ENCODE measurements at places on chromosomes 4 and X.

- no peak for DNase-seq
These were observed 1403.1 kb upstream of the TENM3 start for GRCh38 chr4:180840142-180840541.

DNA sequence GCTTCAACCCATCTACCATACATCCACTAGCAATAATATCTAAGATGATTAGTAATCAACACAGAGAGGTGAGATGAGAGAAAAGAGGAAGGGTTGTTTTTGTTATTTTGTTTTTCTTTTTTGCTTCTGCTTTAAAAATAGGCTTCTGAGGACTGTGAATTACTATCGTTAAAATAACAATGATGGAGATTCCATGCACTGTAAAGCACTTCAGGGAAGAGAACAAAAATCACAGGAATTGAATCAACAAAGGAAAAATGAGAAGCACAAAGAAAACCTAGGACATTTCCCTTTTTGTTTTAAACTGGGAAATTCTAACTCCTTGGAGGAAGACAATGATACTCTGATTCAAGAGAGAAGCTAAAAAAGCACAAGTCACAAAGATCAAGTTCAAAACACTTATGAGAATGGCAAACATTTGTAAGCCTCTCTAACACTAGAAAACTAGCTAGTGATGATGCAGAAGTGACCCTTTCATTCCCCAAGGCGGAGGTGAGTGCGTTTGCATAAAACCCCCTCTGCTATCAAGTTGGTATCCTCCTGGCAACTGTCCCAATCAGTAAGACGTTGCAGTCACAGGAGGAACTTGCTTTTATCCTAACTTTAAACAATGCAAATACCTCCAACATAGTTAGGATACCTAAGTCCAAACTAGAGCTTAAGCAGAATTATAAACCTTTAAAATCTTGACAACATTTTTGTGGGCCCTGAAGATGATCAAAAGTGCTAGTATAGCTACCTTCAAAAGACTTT lies 308.5 kb downstream of the CAMK2D start:
- no peak for DNase-seq

DNA sequence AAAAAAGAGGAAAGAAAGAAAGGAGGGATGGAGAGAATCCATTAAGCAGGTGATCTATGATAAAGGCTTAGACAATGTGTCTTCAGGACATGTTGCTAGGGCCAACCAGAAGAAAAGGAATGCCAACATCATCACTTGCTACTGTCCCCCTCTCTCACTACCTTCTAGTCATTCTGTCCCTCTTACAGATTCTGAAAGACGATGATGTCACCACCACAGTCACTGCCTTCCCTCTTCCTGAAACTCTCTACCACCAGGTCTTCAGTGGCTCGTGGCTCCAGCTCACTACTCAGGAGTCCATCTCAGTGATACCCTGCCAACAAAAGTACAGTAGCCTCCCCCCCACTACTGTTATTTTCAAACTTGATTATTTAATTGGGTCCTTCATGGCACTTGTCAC lies 64.0 kb downstream of the KCNIP4 start:
- DNase-seq, result no peak

- no peak for DNase-seq
These were observed 16.1 kb downstream of the TMEM175 start for GRCh38 chr4:948101-948935.

DNA sequence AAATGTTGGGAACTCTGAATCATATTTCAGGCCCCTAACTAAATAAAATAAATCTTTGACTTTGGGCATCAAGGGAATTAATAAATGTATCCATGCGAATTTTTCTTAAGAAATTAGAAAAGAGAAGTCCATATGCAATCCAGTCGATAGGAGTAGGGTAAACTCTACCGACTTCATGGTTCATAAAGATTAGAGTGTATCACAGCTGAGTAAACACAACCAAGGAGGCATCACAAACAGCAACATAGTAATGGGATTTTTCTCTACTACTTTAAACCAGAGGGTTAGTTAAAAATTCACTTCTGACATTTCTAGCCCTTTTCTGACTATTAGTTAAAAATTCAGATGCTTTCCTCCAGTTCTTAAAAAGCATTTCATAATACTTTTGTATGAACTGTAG lies 19.9 kb downstream of the SEPTIN11 start:
- DNase-seq, result no peak

DNA sequence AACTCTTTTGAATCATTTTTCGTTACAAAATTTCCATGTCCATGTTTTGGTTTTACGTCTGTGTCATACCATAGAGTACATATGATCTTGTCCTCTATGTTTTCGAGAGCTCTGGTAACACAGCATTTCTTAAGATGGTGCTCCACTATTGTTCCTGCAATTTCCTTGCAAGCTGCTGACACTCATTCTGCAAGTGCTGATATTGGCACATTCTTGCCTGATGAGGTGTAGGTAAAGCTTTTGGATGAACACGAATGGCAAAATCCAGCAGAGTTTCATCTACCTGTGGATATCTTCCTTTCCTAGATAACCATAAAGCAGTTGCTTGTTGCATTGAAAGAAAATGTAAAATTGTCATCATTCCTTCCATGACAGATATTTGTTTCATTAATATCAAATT lies 41.3 kb downstream of the MAGEB17 start:
- no peak for DNase-seq

GRCh38 chr4:54946741-54947140 lies 178.7 kb downstream of the KDR start:
- no peak for DNase-seq

GRCh38 chr4:180280726-180281297 lies 1962.4 kb upstream of the TENM3 start:
- no peak for DNase-seq

- DNase-seq, result no peak
These were observed 79.9 kb downstream of the SLC9A6 start for GRCh38 chrX:136065044-136065671.

GRCh38 chrX:69948276-69948797 lies 101.4 kb downstream of the AWAT2 start:
- no peak for DNase-seq

All from activated CD4-positive, alpha-beta T cell treated with anti-CD3 and anti-CD28 coated beads for 1 hour (primary cell).